Skeletal muscle cell (primary cell): ENCODE measurements at places on chromosomes 13 and 19.

DNA sequence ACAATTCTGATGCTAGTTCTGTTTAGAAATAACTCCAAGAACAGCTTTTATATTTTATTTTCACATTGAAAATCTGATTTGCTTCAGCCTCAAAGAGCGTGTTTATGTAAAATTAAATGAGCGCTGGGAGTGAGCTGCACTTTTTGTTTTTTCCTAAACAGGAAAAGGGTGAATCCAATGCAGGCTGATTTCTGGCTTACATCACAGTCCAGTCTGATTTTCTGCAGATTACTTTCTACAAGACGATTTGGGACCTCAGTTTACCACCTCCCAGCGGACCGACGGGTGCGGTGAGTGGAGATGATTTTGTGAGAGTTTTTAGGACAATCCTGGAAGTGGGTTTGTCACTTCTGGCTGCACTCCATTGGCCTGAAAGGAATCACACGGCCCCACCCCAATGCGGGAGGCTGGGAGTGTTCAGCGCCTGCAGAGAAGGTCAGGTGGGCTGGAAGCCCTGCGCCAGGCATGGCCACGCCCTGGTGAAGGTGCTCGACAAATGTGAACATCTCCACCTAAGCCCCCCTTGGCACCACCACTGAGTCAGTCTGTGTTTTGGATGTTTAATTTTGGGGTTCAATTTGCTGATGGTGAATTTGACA, 90.1 kb downstream of the ANKRD10 start:
- DNase-seq, result no peak

DNA sequence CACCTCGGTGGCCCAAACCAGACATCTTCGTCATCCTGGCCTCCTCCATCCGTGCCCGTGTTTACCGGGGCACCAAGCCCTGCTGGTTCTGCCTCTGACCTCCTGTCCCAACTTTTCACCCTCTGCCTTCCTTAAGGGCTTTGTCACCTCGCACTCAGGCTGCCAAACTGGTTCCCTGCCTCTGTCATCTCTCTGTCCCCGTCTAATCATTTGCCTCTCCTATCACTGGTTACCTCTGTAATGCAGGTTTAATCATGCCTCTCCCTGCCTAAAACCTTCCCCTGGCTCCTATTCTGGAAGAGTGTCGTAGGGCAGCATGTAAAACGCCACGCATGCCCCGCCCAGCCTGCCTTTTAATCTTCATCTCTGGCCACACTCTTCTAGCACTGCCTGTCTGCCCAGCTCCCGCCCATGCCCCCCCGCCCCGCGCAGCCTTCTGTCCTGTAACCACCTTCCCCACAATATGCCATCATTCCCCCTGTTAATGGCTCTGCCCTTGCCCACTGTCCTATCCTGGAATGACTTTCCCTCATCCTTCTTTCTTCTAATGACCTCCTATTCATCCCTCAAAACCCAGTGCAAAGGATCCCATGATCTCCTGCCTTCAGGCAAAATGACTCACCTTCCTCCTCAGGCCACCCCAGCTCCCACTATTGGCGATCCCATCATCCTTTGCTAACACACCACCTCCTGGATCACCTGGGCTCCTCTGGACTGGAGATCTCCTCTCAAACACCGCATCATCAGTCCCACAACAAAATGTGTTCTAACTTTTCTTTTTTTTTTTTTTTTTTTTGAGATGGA, 66.7 kb downstream of the PEX11G start:
- DNase-seq, result no peak

GRCh38 chr19:16955161-16955560, 66.4 kb downstream of the F2RL3 start:
- DNase-seq, result no peak

GRCh38 chr13:40517486-40518480, 148.7 kb downstream of the FOXO1 start:
- no peak for DNase-seq

- no peak for DNase-seq
Measured at GRCh38 chr13:84641491-84641890, 759.2 kb upstream of the SLITRK1 start.

- DNase-seq, result no peak
Measured at GRCh38 chr19:2629491-2630351, 72.8 kb downstream of the GNG7 start.

- no peak for DNase-seq
Measured at GRCh38 chr13:109408591-109409382, 377.6 kb downstream of the IRS2 start.

DNA sequence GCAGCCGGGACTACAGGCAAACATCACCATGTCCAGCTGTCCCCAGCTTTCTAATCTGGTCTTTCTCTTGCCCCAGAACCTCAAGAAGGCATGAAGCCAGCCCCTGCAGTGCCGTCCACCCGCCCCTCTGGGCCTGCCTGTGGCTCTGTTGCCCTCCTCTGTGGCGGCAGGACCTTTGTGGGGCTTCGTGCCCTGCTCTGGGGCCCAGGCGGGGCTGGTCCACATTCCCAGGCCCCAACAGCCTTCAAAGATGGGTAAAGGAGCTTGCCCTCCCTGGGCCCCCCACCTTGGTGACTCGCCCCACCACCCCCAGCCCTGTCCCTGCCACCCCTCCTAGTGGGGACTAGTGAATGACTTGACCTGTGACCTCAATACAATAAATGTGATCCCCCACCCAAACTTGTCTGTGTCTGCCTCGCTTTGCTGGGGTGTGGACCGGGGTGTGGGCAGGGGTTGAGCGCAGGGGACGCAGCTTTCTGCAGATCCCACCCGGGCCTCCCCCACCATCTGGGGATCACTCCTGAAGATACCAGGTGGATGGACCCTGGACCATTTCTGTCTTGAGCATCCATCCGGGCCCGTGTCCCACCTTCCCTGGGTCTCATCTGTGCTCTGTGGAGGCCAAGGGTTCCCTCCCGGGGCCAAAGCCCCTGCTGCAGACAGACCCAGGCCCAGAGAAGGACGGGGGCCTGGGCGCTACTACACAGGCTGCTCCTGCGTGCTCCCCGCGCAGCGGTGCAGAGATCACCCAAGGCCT, 15.3 kb downstream of the PRKCSH start:
- DNase-seq, result no peak

DNA sequence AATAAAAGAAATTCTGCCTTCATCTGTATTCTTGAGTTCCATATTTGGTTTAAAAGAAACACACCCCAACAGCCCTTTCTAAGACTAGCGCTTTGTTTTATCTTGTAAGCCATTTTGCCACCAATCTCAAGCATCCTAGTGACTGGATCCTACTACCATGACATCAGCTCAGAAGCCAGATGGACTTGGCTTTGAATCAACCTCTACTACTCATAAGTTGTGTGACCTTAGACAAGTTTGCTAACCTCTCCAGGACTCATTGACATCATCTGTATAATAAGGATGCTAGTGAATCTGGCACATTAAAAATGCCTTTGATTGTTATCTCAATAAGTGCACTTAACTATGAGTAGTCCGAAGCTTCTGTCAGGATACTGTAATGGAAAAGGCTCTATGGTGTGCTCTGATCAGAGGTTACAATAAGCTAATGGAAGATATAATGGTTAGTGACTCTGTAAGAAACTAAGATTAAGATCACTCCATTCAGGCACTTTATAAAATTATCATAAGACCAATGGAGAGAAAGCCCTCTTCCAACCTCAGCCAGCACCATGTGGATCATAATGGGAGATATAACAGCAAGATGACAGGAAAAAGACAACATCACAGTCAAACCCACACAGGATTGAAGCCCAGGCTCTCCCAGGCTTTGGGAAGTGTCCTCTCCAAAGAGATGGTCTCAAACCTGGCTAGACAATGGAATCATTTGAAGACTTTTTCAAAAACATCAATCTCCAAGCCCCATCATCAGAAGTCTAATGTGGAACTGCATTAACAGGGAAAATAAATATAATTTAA, 180.6 kb upstream of the MIR17HG start:
- DNase-seq, result no peak

- DNase-seq, result no peak
Measured at GRCh38 chr13:50891206-50891605, 18.4 kb upstream of the RNASEH2B start.

DNA sequence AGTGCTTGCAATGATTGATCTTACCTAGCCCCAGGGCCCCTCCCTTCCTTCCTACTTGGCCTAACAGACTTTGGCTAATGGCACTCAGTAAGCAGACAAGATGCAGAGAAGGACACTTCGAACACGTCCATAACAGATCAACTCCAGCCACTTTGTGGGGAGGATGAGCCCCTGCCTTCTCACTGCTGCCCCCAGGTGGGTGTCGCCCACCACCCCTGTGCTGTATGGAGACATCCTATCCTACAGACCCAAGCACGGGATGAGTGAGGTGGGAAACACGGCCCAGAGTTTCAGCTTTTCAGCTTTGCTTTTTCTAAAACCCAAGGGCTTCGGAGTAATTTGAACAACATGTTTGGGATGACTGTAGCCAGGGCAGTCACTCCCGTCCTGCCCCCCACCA, 5.5 kb downstream of the SLC7A1 start:
- DNase-seq, result no peak

DNA sequence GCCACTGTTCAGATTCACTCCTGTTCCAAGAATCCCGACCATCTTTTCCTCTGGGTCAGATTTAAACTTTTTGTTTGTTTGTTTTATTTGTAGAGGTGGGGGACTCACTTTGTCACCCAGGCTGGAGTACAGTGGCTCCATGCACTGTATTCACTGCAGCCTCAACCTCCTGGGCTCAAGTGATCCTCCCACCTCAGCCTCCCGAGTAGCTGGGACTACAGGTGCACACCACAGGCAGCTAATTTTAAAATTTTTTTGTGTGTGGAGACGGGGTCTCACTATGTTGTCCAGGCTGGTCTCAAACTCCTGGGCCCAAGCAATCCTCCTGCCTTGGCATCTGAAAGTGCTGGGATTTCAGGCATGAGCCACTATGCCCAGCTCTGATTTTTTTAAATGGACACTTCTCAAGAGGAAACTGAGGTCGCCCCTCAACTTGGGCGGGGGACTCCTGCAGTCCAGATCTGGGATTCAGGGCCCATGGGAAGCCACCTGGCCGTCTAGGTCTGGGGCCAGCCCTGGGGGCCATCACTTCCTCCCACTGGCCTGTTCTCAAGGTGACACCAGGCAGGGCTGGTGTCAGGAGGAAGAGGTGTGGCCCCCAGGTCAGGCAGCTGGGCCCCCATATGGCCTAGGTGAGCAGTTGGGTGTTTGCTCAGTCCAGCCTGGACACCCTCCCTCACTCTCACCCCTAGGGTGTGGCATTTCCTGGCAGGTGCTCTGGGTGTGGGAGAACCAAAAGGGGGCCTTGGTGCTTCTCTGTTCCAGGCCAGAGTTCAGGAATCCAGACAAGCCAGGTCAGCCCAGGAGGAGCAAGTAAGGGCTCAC, 1.3 kb downstream of the B3GNT3 start:
- DNase-seq, result no peak

DNA sequence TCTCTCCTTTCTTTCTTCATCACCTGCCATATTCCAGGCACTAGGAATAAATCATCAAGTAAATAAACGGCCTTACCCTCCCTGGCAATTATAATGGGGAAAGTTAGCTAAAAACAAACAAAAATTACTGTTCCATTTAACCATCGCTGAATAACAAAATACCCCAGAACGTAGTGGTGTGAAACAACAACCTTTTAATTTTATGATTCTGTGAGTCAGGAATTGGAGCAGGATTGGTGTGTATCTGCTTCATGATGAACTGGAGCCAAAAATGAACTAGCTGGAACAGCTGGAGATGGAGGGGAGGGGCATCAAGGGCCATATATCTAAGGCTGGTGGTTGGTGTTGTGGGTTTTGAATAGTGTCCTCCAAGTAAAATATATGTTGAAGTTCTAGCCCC, 3.7 kb upstream of the CADM4 start:
- DNase-seq, result no peak
